ENCODE measurements at places on chromosomes 7 and 10.

- no peak for DNase-seq
Observed at GRCh38 chr7:23618241-23618640, 21.1 kb downstream of the CCDC126 start.

DNA sequence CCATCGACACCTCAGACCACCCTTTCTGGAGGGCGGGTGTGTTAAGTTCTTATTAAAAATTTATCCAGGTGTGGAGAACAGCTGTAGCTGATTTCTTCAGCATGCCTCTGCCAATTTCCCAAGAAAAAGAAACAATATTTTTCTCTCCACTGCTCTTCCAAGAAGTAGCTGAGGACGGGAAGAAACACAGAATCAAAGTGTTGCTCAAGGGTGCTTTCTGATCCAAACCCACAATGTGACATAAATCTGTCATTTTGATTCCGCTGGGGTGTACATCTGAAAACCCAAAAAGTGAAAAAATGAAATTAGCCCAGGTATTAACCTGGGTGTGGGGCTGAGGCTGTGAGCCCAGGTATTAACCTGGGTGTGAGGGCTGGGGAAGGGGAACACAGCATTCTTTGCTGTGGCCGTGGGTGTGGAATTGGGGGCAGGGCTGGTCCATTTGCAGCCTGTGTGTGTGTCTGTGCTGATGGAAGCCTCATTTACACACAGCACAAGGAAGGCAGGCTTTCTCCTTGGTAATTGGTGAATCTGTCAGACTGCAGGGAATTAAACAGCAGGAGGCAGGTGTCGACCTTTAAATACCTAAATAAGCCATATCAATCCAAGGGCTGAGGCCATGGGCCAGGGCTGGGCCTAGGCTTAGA is 48.4 kb upstream of the CCDC3 start:
- DNase-seq: no peak

GRCh38 chr7:26140380-26140779 is 11.6 kb upstream of the NFE2L3 start:
- no peak for DNase-seq

GRCh38 chr7:761101-761500 is 34.0 kb upstream of the PRKAR1B start:
- DNase-seq: no peak

GRCh38 chr10:31866118-31866670 is 62.4 kb downstream of the ARHGAP12 start:
- no peak for DNase-seq

DNA sequence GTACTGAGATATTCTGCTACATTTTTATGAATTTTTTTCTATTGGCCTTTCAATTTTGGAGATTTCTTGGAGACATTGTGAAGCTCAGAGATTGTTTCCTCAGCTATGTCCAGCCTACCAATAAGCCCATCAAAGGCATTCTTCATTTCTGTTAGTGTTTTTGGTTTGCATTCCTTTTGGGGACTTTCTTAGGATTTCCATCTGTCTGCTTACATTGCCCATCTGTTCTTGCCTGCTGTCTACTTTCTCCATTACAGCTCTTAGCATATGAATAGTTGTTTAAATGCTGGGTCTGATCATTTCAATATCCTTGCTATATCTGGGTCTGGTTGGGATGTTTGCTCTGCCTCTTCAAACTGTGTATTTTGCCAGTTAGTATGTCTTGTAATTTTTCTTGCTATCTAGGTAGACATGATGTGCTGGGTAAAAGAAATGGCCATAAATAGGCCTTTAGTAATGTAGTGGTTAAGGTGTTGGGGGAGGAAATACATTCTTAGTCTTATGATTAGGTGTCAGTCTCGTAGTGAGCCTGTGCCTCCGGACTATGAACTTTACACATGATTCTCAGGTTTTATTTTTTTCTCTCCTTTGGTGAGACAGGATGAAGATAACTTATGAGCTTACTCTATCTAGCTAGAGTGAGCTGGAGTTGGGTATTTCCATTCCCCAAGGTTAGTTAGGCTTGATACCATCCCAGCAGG is 32.6 kb upstream of the NME8 start:
- DNase-seq: no peak

DNA sequence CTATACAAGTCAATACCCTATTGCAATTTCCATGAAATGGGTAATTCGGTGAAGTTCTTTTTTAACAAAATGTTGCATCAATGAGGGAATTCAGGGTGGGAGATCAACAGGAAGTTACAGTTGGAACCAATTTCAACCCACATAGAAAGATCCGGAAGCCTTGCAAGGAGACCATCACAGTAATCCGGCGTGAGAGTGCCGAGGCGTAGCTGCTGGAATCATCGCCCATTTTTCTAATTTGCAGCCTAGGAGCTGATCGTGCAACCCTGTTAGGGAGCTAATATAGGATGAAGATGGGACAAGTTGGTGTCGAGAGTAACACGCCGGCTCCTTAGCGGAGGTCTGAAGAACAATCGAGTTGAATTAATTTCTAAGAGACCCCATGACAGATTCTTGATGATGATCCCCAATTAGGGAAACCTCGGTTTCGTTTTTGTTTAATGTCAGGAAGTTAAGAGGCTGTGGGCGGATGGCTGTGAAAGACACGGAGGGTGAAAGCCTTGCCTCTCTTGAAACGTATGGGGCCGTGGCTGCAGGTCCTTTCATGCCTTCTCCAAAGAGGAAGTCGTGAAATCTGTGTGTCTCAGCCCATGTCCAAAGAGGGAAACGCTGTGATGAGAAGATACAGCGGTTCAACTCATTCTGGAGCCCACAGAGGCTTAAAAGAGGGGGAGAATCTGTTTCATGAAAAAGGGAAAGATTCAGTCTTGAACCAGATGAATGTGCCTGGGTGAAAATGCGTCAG is 51.2 kb upstream of the CARD11 start:
- peak; percentile 19 for DNase-seq

GRCh38 chr7:20298486-20298901 is 32.2 kb upstream of the ITGB8 start:
- DNase-seq: no peak
